SHP77 treated with DMSO at 0.1 percent for 48 hours (cell line): ENCODE measurements at places on chromosomes 11 and 22.
A peak's percentile ranks its signal among the peaks of the same experiment; 100 is the strongest.

DNA sequence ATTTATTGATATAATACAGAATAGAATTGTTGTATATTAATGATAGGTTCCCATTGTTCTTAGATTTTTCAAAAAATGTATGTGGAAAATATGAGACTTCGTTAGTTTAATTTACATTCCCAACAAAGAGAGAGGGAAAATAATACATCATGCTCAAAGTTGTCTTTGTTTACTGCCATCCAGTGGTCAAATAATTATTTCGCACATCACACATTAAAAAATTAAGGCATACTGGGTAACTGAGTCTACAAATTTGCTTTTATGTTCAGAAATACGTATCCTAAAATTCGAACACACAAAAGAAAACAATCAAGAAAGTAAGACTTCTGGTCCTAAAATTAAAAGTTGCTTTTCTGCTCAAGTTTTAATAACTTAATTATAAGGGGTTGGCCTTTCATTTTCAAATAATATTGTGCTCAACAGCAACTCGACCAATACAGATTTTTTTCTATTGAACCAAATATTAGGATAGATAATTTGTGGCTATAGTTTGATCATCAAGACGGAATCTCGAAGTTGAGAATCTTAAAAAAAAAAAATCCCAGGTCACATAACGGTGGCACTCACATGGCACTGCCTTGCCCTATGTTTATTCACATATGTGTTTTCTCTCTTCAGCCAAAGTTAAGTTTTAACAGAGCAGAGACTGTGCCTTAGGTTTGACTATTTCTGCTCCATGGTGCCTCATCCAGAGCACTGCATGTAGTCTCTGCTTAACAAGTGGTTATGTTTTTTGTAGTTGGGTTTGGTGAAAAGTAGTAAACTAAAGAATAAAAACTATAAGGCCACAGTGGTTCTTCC is 12.3 kb downstream of the PDGFD start:
- DNase-seq = no peak

GRCh38 chr22:23075525-23076216 is 5.4 kb downstream of the GNAZ start:
- no peak for DNase-seq

- DNase-seq = no peak
These were observed 135.1 kb upstream of the PITPNB start for GRCh38 chr22:28053896-28054818.

- no peak for DNase-seq
These were observed 13.3 kb downstream of the MPST start for GRCh38 chr22:37032535-37033460.

GRCh38 chr22:44669561-44669976 is 32.4 kb upstream of the PRR5 start:
- DNase-seq = no peak

- no peak for DNase-seq
These were observed 41.3 kb downstream of the SMCO4 start for GRCh38 chr11:93501856-93502255.

- DNase-seq = no peak
These were observed 128.5 kb downstream of the ENTHD1 start for GRCh38 chr22:39765046-39765445.

- no peak for DNase-seq
These were observed 37.4 kb upstream of the TPBGL start for GRCh38 chr11:75203138-75203537.

GRCh38 chr11:3885855-3886254 is 30.4 kb downstream of the STIM1 start:
- DNase-seq = no peak

GRCh38 chr11:12186701-12187100 is 76.3 kb downstream of the MICAL2 start:
- peak; percentile 48 for DNase-seq

- DNase-seq = no peak
These were observed 2.2 kb upstream of the CD151 start for GRCh38 chr11:830295-831117.

GRCh38 chr22:19407649-19408606 is 23.6 kb downstream of the HIRA start:
- DNase-seq = no peak

DNA sequence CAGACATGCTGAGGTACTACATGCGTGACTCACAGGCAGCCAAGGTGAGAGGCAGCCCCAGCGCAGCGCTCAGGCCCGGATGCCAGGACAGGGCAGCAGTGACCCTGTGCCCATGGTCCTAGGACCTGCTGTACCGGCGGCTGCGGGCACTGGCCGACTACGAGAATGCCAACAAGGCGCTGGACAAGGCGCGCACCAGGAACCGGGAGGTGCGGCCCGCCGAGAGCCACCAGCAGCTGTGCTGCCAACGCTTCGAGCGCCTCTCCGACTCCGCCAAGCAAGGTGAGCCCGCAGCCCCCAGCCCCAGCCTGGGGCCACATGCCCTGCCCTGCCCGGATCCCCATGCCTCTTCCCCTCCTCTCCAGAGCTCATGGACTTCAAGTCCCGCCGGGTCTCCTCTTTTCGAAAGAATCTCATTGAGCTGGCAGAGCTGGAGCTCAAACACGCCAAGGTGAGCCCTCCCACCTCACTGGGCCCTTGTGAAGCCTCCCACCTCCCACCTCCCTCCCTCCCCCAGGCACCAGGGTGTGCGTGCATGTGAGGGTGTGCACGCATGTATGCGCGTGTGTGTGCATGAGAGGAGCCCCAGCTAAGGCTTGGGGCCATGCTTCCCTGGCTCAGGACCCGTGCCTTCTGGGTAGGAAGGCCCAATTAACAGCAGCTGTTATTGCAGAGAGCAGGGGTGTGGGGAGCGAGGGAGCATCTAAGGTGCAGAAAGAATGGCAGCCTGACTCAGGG is 5.3 kb downstream of the CFL1 start:
- DNase-seq = no peak

DNA sequence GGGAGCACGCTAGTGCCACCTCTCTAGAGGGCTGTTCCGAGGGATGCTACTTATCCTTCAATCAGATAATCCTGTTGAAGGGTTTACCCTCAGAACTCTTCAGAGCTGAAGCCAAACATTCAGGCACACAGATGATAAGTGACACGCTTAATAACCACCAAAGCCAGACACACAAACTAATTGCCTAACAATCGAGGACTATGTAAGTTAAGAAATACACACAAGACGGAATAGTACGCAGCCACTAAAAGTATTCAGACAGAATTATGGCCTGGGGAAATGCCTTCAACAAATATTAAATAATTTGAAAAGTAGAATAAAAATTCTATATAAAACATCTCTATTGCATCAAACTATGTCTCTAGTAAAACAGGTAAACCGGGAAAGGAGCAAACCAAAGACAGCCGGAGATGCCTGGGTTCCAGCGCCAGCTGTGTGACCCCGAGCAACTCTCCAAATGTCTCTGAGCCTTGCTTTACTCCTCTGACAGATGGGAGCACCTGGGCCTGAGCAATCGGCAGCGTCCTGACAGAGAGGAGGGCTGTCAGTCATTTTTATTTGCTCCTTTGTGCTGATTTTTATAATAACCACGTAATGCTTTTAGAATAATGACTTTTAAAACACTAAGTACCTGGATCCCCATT is 11.3 kb downstream of the LRFN4 start:
- DNase-seq = no peak

GRCh38 chr11:43787824-43788223 is 92.8 kb upstream of the ALKBH3 start:
- DNase-seq = no peak

- DNase-seq = no peak
These were observed 12.9 kb downstream of the CD59 start for GRCh38 chr11:33723238-33723881.

DNA sequence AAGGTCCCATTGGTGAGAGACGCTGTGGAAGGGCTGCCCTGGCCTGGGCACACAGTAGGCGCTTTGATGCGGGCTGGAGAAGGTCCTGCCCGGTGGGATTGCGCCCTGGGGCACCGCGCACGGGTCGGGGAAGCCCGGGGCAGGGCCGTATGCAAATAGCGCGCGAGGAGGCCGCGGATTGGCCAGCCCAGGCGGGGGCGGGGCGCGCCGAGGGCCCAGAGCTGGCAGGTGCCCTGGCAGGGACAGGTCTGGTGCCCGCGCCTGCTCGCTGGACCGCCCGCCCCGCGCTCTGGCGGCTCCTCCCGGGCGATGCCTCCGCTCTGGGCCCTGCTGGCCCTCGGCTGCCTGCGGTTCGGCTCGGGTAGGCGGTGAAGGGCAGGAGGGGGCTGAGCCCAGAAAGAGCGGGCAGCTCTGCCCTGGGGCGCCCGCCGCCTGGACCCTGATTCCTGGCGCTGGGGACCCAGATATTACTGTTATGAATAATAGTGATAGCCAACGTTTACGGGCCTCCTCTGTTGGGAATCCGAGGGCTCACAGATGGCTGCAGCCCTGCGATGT is at the start of gene UPK3A:
Gene UPK3A (plus strand): TSS at position 245 of the 558 bp plus-strand sequence. CDS start 65 bp downstream, at position 310.
- DNase-seq = peak; percentile 15

- no peak for DNase-seq
These were observed 23.4 kb upstream of the GRAMD4 start for GRCh38 chr22:46596819-46597218.

GRCh38 chr22:41197038-41197972 is 7.8 kb upstream of the L3MBTL2 start:
- DNase-seq = peak; percentile 46

DNA sequence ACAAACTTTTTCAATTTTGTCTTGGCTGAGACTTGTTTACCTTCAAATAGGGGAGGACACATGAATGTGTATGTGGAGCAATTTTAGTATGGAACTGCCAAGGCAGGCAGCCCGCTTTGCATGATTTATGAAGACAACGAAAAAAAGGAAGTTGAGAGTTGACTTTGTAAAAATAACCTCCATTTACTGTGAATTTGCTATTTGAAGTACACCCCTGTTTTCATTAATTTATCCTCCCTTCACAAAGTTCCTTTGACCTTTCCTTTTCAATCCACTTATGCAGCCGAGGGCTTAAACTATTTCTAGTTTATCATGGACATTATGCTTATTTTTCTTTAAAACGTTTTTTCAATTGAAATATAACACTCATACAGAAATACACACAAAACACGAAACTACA is 369.6 kb upstream of the CADM1 start:
- DNase-seq = no peak

DNA sequence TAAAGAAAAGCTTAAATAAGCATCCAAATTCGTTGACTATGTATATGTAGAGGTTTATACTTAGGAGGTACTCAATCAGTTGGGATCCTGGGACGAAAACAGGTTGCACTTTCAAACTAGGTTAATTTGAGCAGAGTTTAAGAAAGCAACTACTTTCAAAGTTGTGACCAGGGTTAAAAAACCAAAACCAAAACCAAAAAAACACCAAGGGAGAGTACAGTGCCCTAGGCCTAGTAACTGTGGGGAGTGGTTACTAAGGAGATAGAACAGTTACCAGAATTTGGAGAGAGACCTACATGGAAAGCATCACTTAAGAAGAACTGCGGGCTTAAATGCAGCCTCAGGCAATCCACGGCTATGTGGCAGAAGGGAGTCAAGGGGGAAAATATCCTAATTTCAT is 148.3 kb downstream of the JRKL start:
- DNase-seq = no peak

GRCh38 chr11:82560836-82561235 is 172.8 kb downstream of the FAM181B start:
- DNase-seq = no peak

- DNase-seq = no peak
These were observed 6.0 kb downstream of the OR2AT4 start for GRCh38 chr11:75090671-75091177.

GRCh38 chr22:29997107-29997506 is 83.2 kb upstream of the HORMAD2 start:
- DNase-seq = no peak

GRCh38 chr22:42228483-42228882 is 42.0 kb downstream of the TCF20 start:
- DNase-seq = no peak

GRCh38 chr11:60809249-60809648 is 24.1 kb downstream of the MS4A10 start:
- no peak for DNase-seq

DNA sequence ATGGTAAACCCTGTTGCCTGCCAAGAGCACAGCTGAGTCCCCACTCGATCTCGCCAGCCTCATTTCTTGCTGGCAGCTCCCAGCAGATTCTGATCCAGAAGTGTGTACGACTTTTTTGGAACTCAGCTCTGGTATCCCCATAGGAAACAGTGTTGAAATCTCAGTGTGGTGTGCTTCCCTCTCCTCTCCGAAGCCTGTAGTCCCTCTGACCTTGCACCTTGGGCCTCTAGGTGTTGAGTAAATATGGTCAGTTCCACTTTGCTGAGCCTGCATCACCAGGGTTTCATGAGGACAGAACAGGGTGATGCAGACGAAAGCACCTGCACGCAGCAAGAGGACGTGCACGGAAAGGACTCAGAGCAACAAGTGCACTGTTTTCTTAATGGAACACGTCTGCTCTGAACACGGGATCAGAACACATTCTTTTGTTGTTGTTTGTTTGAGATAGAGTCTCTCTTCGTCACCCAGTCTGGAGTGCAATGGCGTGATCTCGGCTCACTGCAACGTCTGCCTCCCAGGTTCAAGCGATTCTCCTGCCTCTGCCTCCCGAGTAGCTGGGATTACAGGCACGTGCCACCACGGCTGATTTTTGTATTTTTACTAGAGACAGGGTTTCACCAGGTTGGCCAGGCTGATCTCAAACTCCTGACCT is 3.8 kb upstream of the CPT1A start:
- peak; percentile 12 for DNase-seq

GRCh38 chr11:32088117-32088941 is 2.5 kb upstream of the RCN1 start:
- no peak for DNase-seq

GRCh38 chr11:61511383-61511782 is 2.8 kb downstream of the LRRC10B start:
- no peak for DNase-seq

DNA sequence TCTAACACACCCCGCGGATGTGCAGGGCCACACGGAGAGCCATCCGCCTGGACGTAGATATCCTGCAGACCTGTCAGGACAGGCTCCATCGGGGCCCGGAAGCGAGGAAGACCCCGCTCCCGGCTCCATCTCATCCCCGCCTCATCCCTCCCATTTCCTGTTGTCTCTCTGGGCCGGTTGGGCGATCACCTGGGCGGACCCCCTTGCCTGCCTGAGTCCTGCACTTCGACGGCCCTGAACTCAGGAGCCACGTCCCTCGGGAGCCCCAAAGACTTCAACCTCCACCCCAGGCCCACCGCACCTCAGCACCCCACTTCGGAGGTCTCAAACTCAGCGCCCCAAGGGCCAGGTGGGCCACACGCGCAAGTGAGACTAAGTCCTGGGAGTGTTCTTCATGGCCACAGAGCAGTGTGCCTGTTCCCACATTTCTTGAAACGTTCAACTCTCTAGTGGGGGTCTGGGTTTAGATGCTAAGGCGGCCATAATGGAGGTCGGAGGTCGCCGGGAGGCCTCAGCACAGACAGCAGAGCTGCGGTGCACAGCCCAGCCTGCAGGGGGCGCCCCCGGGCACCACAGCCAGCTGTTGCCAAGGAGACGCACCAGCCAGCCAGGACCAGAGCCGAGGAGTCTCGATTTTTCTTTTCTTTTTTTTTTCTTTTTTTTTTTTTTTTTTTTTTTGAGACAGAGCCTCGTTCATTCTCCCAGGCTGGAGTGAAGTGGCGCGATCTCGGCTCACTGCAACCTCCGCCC is 26.0 kb upstream of the FADD start:
- no peak for DNase-seq

- DNase-seq = no peak
These were observed 65.0 kb upstream of the TTC12 start for GRCh38 chr11:113249491-113249763.
